ENCODE measurements at places on chromosomes 12 and 14.

DNA sequence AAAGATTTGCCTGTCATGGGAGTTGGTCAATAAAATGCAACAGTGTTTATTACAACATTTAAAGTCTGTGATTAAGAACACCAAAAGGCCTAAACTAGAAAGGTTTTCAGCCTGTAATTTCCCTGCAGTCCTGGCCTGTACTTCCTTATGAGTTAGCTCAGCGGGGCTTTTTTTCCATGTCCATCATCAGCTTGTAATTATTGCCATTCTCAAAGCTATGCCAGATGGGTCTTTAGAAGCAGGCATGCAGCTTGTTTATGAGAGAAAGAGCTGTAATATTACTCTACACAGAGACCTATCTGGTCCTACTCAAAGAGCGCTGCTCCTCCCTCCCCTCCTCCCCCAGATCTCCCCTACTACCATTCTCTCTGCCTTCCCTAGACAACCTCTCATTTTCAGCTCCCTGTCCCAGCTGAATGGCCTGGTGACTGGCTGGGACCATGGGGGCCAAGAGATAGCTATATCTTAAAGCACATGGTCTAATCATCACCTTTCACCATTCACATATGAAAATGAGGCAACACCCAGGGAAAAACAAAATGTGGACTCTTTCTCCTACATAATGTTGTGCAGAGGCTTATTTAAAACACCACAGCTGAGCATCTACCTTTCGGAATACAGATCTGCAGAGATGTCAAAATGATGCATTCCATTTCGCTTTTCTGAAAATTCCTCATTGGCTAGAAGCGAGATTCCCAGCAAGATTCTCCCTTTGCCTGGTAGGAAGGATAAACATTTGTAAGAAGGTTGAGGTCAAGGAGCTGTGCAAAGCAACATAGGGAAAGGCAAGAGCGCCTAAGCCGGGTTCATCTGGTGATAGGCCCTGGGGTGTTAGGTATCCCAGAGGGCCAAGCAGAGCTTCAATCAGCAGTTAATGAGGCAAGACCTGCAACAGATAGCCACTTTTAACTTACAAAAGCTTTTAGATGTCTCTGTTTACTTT is 209.7 kb upstream of the CDKN3 start:
- DNase-seq: no peak

DNA sequence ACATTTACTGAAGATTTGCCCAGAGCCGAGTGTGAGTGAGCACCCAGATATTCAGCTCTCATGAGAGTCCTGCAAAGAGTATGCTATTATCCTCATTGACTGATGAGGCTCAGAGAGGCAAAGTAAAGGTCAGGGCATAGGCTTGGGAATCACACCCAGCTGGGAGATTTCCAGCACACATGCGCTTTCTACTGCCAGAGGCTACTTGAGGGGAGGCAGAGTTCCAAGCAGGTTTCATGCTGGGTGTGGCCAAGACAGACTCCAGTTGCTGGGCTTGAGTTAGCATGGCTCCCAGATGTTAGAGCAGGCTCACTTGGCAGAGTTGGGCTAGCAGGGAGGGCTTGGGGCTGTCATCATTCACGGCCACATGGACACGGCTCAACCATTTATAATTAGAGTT is 14.4 kb upstream of the FAM181A start:
- no peak for DNase-seq

DNA sequence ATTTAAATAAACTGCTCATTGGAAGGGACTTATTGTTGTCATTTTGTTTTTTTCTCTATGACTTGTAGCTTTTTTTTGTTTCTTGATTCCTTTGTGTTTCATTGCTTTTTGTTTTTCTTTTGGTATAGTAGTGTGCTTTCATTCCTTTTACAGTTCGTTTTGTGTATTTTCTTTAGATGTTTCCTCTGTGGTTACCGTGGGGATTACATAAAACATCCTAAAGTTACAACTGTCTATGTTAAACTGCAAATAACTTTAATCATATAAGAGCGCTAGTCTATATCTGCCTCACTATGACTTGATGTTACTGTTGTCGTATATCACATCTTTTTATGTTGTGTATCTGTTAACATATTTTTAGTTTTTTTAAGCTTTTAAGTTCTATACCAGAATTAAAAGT is 86.9 kb downstream of the ATF7IP start:
- DNase-seq: no peak

DNA sequence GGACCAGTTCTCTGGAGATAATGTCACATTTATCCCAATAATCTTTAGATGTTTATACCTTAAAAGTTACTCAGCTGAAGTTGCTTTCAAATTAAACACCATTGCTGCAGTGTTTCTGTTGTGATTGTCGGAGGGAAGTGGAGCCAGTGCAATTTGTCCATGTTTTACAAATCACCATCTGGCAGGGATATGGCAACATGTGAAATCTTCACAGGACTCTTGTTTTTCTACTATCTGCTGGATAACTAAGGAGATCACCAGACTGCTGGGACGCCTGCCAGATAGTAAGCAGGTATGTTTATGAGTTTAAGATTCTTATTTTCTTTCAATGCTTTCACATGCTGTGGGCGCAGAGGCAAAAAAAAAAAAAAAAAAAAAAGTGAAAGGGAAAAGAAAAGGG is 100.3 kb upstream of the SOX5 start:
- DNase-seq: no peak

DNA sequence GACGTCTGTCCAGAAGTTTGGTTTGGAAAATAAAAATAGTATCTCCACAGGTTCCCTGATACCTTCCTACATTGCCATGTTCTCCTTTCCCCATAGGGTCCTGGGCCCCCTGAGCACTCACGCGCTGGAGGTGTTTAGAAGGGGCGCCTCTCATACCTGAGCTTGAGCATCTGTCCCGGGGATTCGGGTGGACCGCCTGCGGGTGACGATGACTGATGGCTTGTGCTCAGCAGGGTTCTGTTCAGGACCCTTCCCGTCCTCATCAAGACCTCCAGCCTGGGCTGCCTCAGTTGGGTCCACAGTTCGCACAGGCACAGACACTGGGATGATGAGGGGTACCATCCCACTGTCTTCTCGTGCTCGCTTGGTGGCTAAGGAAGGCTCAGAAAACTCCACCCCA is 22.7 kb upstream of the PNMA1 start:
- DNase-seq: no peak

DNA sequence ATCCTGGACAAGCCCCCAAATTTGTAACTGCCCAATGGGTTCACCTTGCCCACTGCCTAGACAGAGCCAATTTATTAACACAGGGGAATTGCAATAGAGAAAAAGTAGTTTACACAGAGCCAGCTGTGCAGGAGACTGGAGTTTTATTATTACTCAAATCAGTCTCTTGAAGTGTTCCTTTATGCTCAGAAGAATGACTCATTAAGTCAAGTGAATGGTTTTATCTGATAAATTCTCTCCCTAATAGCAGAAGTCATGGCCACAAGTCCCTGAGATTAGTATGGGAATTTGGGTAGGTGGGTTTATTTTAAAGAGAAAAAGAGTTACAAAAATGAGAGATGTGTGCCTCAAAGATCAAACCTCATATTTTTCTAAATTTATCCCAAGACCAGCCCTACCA is 122.8 kb upstream of the NUDT4 start:
- no peak for DNase-seq

DNA sequence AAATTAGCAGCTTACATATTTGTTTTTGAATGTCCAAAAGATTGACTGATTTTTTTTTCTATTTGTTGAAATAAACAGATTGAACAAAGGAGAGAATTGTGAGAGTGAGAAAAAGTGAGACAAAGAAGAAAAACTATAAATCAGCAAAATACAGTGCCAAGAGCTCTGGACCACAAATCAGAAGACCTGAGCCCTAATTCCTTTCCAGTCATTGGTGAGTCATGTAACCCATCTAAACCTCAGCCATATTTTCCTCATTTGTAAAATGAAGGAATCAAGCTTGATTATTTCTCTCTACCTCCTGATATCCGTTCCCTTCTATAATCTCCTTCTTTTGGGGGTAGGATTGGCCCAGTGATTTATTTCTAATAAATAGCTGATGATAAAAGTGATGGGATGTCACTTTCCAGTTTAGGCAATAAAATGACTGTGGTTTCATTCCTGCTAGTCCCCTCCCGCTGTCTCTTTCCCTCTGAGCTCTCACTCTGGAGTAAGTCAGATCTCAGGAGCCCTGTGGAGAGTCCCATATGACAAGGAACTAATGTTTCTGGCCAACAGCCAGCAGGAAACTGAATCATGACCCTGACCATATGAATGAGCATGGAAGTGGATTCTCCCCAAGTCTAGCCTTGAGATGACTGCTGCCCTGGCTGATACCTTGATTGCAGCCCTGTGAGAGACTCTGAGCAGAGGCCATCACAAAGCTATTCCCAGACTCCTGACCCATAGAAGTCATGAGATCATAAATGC is 218.9 kb downstream of the ACSS3 start:
- DNase-seq: no peak

DNA sequence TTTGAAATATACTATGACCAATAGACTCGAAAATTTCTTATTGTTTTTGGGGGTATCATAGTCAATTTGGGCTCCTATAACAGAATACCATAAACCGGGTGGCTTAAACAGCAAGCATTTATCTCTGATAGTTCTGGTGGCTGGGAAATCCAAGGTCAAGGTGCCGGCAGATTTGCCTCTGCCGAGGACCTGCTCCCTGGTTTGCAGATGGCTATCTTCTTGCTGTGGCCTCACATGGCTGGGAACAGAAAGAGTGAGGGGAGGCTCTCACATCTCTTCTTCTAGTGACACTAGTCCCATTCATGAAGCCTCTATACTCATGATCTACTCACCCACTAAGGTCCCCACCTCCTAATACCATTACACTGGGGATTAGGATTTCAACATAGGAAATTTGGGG is 70.7 kb downstream of the BORCS5 start:
- DNase-seq: no peak

- DNase-seq: no peak
Observed at GRCh38 chr14:69651664-69652063, 40.3 kb downstream of the SUSD6 start.

DNA sequence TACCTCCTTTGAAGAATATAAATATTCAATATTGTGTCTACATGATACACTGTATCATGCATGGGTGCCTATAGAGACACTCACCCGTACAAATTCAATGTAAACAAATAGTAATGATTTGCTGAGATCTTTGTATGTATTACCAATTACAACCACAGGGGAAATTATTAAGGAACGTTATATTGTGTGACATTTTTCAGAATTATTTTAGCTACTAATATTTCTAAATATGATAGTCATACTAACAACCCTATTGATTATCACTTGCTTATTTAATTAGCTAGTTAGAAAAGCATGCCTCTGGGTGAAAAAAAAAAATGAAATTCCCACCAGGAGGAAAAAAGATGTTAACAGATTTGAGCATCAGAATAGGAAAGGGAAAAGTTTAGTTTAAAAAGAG is 2.1 kb downstream of the SOX5 start:
- DNase-seq: no peak

- no peak for DNase-seq
Observed at GRCh38 chr14:72503696-72504368, 390.1 kb downstream of the DPF3 start.

- no peak for DNase-seq
Observed at GRCh38 chr14:65770681-65771080, 358.2 kb downstream of the FUT8 start.

DNA sequence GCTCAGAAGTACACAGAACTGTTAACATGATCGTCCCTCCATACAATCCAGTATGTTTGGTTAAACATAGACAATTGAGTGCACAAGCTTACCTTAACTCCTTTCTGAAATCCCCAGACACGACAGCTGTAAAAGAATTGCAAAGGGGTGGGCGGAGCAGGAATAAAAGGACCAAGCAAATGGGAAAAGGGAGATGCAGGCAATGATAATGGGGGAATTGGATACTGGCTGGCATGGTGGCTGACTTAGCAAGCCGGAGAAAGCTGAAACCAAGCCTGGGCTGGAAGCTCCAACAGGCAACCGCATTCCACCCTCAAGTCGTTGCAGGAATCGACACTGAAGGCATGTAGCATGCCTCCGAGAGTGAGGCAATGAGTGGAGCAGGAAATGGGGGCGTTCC is 96.8 kb upstream of the TMEM132C start:
- no peak for DNase-seq

DNA sequence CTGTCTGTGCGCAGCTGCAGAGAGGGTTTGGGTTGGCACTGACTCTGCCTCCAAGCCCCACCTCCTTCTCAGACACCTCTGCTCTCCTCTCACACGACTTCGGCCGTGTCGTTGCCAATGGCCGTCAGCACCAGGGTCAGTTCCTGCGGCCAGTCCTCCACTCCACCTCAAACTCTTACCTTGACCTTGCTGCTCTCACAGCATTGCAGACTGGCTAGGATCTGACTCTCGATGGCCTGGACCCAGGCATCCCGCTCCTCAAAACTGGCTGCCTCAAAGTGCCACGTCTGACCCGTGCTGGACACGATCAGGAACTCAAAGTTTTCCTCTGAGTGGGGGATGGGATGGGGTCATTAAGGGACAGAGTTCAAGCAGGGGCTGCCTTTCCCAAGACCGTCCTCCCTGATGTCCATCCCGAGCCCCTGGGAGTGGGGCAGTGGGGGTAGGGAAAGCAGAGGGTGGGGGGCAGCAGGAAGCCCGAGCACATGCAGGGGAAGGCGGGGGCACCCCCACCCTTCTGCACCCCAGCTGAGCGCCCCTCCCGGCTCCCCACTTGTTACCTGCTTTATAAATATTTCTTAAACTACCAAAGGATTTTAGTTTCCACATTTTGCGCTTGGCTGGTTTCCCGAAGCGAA is 10.7 kb downstream of the AGAP2 start:
- DNase-seq: no peak

DNA sequence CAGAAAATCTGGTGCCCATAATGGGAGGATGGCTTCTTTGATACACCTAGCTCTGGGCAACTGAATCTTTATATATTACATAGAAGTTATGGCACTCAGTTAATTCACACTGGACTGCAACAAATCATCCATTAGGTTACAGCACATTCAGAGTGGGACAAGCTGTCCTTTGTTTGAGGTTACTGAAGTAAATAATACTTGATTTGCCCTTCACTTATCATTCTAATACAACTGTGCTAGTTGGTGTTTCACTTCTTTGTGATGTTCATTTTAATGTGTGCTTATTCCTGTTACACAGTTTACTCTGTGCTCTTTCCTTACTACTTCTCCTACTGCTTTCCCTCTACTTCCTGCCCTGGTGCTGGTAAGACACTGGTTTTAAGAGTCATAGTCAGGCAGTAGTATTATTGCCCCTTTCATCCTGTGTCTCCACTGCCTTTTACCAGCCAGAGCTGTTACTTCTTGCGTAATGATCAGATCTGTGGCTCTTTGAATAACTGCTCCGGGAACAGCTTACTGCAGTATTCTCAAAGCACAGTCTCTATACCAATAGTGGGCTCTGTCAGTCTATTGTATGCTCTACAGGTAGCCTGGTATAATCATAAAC is 36.4 kb upstream of the GXYLT1 start:
- no peak for DNase-seq
